ENCODE measurements at places on chromosomes 13 and 19.

DNA sequence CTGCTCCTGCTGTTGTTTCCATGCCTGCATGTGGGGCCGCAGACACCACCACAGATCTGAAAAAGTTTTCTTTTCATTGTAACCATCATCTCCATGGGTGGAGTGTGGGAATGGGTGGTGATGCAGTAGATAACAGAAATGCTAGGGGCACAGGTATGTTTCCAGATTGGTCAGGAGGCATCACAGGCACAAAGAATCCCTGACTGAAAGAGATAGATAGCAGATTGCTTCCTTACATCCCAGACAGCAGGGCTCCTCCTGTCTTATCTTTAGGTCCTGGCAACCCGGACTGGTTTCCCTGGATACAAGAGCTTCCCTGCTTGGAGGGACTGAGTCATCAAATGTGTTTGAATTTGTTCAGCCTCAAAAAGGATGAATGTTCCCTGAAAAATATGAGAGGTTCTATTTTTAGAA, 1937.6 kb downstream of the PCDH9 start:
- DNase-seq = no peak

GRCh38 chr19:58439576-58440554, at the start of gene ZNF132:
Gene ZNF132 (minus strand): TSS chr19:58440153. CDS start chr19:58439821, 332 bp downstream.
- DNase-seq = no peak

DNA sequence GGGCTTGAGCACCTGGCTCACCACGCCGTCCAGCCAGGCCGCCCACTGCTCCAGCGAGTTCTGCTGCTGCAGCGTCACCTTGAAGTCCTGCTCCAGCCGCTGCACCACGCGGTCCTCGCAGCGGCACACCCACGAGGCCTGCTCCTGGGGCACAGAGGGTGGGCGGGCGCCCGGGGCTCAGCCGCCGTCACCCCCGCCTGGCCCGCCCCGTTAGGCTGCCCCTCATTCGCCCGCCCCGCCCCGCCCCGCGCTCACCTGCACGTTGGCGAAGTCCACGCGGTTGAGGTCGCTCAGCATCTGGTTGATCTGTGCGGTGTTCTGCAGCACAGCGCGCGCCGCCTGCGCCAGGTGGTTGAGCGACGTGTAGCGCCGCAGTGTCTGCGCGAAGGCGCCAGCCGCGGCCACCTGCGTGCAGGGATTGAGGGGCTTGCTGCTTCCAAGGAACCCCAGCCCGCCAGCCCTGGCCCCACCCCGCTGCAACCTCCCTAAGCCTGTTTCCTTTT, 11.3 kb downstream of the DCAF15 start:
- no peak for DNase-seq

DNA sequence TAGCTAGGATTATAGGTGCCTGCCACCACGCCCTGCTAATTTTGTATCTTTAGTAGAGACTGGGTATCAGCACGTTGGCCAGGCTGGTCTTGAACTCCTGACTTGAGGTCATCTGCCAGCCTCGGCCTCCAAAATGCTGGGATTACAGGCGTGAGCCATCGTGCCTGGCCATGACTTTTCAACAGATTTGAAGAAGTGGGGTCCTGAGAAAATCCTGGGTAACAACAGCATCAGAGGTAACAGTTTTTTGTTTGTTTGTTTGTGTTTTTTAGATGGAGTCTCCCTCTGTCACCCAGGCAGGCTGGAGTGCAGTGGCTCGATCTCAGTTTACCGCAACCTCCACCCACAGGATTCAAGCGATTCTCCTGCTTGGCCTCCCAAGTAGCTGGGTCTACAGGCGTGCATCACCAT, 3.7 kb downstream of the JUNB start:
- DNase-seq = no peak

DNA sequence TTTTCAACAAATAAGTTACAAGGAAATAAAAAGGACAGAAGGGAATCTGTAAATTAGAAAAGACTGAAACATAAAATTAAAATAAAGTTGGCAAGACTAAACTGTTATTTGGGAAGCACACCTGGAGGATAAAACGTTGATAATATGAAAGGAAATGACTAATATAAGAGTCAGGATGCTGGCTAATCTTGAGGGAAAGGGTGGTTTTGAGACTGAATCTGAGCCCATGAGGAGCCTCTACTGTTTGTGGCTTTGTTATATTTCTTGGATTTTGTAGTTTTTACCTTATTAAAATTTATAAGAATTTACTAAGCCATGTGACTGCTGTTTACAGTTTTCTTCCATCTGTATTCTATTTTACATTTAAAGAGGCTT, 718.0 kb upstream of the SPRY2 start:
- DNase-seq = no peak

DNA sequence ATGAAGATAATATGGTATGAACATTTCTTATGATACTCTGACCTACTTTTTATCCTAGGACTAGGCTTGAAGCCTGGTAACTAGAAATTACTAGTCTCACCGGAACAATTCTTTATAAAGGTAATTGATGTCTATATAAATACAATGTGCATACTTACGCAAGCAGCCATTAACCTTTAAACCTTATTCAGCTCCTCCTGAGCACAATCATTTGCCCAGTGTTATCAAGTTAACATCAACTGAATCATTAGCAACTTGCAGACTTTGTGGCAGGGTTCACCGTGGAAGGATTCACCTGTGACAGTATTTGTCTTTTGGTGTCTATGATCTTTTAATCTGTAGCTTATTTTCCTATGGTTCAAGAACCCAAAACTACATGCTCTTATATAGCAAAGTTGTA, 508.6 kb upstream of the KLHL1 start:
- no peak for DNase-seq

GRCh38 chr19:5997371-5997770, 19.4 kb upstream of the RANBP3 start:
- DNase-seq = no peak

DNA sequence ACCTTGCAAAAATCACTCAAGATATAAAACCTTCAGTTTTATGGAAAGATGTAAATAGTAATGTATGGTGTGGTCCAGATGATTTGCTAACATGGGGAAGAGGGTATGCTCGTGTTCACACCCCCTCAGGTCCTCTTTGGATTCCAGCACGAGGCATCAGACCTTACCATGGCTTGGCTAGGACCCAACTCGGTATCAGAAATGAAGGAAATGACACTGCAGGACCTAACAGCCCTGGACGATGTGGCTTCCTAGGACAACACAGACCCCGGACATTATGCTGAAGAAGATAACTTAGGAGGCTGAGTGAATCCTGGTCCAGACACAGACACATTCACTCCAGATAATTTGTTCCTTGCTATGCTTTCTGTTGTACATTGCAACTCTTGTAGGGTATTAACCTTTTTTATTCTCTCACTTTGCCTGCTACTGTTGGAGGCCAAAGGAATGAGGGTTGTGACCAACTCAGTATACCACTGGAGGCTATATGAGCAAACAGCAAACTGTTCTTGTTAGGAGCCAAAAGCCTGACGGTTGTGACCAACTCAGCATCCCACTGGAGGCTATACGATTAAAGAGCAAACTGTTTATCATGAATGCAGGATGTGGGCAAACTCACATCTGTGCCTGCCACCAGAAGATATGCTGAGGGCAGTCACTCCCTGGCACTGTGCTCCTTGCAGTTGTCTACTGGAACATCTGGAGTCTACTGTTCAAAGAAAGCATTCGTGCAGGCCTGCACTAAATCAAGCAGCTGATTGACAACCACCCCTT, 121.7 kb downstream of the ZNF429 start:
- DNase-seq = no peak

GRCh38 chr19:33125929-33126388, 6.0 kb upstream of the WDR88 start:
- peak; percentile 77 for DNase-seq

DNA sequence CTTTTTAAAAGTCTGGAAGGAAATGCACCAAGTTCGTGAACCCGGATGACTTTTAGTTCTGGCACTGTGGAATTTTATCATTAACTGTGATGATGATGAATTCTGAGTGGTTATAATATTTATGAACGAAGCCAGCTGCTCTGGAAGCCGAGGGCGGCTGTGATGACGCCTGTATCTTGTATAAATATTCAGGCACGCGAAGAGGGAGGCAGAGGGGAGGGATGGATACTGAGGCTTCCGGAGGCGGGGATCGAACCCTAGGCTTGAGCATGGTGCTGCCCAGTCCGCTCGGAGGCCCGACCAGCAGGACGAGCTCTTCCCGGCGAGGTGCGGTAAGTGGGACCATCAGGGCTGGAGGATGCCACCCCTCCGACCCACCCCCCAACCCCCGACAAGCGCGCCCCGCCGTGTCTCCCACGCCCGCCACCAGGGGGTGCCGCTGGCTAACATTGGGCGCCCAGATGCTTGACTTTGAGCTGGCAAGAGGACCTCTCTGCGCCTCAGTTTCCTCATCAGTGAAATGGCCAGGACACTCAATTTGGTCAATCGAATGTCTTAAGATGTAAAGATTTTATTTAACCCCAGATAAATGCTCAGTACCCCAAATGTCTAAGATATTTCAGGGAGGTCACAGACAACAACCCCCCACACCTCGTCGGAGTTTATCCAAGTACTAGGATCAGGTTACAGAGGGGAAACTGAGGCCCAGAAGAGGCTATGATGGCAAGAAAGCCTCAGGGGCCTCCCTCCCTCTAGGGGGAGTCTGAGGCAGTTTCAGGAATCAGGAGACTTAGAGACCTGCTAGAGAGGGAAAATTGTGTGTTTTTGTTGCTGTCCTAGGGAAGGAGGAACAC, 4.5 kb upstream of the RAB3A start:
- DNase-seq = no peak

- DNase-seq = no peak
These were observed 46.1 kb upstream of the TSC22D1 start for GRCh38 chr13:44622261-44622660.

DNA sequence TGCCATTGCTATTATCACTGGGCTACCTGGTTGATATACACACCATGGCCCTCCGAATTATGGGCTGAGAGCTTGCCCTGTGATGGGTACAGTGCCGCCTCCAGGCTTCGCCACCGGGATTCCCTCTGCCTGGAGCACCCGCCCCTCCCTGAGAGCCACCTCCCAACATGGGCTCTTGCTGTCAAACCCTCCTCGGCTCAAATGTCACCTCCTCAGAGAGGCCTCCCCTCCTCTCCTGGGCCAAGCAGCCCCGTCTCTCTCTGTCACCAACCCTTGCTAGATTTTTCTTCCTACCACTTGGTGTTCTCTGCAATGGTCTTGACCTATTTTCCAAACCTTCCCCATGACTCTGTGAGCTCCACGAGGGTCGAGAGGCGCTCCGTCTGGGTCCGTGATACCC, 12.2 kb upstream of the TLE2 start:
- no peak for DNase-seq

DNA sequence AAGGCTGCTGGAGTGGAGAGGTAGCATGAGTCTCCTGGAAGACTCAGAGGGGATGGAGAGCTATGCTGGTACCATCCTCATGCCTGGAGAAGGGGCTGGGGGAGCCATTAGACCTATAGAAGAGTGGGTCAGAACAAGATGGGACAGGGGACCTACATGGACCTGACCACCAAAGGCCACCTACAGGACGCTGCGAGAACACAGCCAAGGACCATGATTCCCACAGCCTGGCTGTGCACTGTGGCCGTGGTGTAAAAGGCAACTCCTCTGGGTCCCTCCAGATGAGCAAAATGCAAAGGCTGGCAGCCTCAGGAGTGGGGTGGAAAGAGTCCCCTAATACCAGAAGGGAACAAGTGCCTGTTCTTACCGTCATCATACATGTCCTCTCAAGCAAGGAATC, 216.2 kb downstream of the SLC7A1 start:
- no peak for DNase-seq

DNA sequence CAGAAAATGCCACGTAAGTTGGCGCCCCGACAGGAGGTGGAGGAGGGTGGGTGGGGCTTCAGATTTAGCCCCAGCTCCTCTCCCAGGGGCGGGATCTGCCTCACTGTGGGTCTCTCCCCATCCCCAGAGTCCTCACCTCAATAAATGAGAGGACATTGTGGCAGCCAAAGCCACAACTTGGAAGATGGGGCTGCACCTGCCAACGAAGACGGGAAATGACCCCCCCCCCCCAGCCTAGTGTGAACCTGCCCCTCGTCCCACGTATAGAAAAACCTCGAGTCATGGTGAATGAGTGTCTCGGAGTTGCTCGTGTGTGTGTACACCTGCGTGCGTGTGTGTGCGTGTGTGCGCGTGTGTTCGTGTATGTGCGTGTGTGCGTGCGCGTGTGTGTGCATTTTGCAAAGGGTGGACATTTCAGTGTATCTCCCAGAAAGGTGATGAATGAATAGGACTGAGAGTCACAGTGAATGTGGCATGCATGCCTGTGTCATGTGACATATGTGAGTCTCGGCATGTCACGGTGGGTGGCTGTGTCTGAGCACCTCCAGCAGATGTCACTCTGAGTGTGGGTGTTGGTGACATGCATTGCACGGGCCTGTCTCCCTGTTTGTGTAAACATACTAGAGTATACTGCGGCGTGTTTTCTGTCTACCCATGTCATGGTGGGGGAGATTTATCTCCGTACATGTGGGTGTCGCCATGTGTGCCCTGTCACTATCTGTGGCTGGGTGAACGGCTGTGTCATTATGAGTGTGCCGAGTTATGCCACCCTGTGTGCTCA, 1.5 kb upstream of the TRAPPC5 start:
- no peak for DNase-seq

DNA sequence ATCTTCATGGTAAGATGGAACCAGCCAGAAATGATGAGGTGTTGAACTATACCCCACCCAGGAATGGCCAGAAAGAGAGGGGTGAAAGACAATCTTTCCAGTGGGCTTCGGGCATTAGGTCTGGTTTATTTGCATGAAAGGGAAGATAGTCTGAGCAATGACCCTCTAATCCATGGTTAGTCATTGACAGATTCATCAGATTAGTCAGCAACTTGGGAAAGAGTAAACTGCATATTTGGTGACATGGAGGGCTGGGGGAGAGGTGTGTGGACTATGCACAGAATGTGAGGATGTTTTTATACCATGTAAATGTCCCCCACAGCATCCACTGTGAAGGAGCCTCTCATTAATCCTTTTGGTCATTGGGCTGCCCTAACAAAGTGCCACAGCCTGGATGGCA, 30.1 kb upstream of the USP12 start:
- DNase-seq = no peak

DNA sequence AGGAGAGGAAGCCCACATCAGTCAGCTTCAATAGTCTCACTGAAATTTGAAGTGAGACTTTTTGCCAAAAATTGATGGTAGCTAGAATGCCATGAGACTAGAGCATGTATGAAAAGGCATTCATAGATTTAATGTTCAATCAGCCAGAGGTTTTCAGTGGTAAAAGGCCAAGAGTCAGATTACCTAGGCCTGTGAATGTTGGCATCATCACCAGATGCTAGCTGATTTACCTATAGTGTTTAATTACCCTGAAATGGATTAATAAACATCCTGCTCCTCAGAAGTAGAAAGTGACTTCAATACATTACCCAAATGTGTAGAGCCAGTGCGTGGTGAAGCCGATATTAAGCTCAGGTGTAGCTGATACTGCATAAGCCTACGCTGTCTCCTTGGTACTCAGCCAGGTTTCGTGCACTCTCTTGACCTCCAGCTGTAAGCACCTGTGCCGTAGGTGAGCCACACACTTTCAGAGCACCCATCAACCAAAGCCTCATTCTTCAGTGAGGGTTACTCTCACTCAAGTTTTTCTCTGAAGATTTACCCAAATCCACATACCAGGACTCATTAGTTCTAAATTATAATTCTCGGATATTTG, 1140.3 kb upstream of the SLC10A2 start:
- DNase-seq = no peak

All from HuH-7.5 (cell line).